NCI-H1092 (cell line): ENCODE measurements at places on chromosomes 3 and 15.

- DNase-seq, result no peak
Observed at GRCh38 chr3:172698631-172699030, 12.2 kb downstream of the NCEH1 start.

DNA sequence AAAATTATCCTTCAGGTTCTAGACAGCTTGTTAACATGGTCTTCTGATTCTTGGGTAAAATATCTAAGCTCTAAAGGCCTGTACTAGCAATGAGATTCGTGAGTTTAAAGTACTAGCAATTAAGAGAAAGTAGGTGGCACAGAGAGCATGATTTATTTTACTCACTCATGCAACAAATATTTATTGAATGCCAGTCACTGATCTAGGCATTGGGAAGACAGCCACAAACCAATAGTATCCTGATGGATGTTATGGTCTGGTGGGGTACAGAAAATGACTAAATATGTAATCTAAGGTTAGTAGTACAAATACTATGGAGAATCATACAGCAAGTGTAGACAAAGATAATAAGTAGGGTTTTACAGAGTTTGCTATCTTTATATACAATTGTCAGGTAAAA is 751.3 kb downstream of the ZNF385D start:
- DNase-seq, result no peak

DNA sequence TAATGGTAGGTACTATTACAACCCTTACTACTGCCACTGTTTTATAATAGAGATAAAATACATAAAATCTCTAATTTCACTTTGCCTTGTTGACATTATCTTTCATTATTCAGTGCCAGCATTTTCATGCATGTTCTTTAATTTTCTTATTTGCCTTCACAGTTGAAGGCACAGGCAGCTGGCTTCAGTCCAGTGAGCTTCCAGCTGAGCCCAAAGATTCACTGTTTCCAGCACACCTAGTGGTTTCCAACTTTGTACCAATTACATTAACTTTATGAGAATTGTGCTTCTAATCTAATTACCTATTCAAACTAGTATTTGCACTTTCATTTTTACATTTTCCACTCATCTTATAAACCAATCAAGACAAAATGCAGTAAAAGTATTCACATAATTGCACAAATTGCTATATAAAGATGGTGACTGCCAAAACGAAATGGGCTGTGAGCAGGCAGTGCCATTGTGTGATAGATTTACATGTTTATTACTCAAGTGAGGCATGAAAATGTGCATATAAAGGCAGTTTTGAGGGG is 228.3 kb downstream of the MFSD1 start:
- no peak for DNase-seq

DNA sequence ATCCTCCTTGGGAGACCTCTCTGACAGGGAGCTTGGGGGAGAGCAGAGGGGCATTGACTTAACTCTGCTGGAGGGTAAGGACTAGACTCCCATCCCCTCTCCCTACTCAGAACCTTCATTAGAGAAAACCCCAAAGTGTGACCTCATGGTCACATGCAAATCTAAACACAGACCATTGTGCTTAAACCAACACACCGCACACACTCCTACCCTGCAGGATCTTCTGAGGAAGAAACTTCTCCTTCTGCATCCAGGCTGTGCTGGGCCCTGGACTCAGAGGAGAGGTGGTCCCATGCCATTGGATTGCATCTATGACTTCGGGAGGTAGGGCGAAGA is 805 bp upstream of the PARP16 start:
- no peak for DNase-seq

GRCh38 chr3:15063656-15064286 is 1.3 kb downstream of the MRPS25 start:
- DNase-seq, result no peak
